ENCODE measurements at places on chromosomes 1 and 21. TPM values are rescaled to one million over a fixed set of nuclear protein-coding genes. Genes with fewer than 3 reads are reported as not detected.

- no peak for DNase-seq
These were observed 91.3 kb downstream of the VWA5B1 start for GRCh38 chr1:20381961-20382360.

DNA sequence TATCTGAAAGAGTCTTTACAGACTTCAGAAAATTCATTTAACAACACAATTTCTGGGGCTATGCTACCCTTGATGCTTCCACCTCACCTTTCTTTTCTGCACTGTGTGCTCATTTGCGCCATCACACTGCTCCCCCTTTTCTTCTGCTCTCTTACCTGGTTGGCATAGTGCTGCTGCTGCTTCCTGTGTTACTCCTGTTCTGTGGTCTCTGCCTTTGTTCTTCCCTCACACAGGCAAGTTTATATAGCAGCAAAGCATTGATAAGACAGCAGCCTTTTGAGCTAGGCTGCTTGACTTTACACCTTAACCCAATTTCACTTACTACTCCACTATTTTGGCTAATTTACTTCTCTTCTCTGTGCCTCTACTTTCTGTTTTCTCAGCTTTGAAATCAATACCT, 18.3 kb downstream of the SGIP1 start:
- no peak for DNase-seq

GRCh38 chr1:233368106-233368788, 40.7 kb downstream of the MAP3K21 start:
- DNase-seq, result no peak

- peak; percentile 15 for DNase-seq
These were observed 57.3 kb downstream of the MAB21L3 start for GRCh38 chr1:116168277-116169032.

DNA sequence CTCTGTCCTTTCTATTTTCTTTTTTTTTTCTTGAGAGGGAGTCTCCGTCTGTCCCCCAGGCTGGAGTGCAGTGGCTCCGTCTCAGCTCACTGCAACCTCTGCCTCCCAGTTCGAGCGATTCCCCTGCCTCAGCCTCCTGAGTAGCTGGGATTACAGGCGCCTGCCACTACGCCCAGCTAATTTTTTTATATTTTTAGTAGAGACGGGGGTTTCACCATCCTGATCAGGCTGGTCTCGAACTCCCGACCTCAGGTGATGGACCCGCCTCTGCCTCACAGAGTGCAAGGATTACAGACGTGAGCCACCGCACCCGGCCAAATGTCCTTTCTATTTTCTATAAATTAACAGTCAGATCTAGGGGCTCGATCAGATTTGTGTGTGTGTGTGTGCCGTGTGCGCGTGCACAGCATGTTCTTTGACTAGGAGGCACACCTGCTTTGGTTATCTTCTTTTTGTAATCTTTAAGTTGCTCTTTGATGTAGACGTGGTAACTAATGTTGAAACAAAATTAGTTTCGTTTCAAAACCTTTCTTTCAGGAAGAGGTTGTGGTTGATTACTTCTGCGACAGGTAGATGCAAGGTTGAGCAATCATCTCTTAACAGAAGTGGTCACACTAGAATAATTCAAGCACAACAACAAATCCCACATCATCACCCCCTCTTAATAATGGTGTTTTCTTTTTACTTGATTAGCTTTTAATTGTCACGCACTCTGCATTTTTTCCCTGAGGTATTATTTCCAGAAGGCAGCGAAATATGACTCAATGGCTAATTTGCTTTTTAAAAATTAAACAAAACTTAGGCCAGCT, 779 bp upstream of the DEGS1 start:
- no peak for DNase-seq

GRCh38 chr1:31324093-31324492, 27.3 kb downstream of the ZCCHC17 start:
- DNase-seq, result no peak

DNA sequence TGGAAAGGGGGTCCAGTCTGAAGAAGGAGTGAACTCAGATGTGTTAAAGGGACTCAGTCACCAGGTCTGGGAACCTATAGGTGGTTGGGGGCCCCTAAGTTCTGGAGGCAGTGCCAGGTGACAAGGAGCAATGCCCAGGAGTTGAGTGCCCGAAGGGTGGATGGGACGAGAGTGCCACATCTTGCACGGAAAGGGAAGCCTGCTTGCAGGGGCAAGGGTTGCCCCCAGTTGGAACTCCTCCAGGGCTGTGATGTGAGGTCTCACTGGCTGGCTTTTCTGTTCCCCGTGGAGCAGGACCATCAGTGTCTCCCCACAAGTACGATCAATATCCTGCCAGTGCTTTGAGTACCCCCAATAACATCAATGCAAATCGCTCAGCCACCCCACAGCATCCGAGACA, 107.3 kb downstream of the TOMM20 start:
- no peak for DNase-seq

DNA sequence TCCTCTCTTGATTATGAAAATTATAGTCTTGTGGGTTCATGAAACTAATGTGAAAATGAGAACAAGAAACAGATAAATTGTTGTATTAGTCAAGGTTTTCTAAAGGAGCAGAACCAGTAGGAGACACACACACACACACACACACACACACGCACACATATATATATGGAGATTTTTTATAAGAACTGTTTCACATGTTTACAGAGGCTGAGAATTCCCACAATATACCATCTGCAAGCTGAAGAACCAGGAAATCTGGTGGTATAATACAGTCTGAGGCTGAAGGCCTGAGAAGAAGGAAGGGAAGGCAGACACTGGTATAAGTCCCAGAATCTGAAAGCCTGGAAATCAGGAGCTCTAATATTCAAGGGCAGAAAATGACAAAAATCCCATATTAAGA, 70.9 kb upstream of the RGS18 start:
- no peak for DNase-seq

DNA sequence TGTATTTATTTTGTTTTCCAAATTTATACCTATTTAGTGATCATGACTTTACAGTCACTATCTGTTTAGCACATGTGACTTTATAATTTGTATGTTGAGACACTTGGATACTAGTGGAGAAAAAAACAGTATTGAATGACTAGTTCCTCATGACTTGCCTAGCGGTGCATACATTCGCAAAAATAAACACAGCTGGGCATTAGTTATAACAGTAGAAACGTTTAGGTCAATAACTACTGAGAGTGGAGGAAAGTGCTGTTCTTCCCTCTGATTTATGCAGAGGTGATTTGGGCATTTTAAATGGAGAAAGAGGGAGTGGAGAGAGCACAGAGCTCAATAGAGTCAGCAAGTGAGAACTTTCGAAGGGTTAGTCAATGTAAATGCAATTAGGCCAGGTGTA, 1679.0 kb upstream of the B3GALT2 start:
- DNase-seq, result no peak

DNA sequence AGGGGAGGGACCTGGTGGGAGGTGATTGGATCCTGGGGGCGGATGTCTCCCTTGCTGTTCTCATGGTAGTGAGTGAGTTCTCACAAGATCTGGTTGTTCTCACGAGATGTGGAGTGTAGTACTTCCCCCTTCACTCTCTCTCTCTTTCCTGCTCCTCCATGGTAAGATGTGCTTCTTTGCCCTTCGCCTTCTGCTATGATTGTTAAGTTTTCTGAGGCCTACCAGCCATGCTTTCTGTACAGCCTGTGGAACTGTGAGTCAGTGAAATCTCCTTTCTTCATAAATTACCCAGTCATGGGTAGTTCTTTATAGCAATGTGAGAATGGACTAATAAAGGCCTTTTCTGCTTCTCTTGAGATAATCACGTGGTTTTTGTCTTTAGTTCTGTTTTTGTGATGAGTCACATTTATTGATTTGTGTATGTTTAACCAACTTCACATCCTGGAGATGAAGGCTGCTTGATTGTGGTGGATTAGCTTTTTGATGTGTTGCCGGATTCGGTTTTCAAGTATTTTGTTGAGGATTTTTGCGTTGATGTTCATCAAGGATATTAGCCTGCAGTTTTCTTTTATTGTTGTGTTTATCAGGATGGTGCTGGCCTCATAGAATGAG, 45.5 kb downstream of the RABGAP1L start:
- no peak for DNase-seq

- DNase-seq, result no peak
These were observed 19.9 kb downstream of the ELAPOR1 start for GRCh38 chr1:109133815-109134214.

DNA sequence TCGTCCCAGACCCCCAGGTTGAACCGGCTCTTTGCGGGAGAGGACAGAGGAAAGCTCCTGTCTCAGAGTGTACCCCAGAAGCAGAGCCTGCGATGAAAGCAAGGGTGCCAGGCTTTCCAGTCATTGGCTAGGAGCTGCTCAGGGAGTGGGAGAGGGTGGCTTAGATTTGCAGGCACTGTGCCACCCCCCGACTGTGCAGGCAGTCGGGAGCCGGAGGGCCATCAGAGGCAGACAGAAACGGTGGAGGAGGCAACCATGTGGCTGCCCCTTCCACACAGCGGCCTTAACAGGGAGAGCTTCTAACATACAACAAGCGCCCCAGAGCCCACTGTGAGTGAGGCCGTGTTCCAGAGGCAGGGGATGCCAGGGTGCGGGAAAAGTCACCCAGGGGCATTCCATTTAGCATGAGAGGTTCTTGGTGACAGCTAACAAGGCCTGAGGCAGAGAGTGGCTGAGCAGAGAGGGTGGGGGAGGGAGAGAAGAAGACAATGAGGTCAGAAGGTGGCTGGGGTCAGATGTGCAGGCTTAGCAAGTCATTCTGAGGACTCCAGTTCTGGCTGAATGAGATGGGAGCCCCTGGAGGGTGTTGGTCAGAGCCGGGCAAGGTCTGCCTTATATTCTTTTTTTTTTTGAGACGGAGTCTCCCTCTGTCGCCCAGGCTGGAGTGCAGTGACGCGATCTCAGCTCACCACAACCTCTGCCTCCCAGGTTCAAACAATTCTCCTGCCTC, 9.5 kb upstream of the C1orf167 start:
- no peak for DNase-seq

DNA sequence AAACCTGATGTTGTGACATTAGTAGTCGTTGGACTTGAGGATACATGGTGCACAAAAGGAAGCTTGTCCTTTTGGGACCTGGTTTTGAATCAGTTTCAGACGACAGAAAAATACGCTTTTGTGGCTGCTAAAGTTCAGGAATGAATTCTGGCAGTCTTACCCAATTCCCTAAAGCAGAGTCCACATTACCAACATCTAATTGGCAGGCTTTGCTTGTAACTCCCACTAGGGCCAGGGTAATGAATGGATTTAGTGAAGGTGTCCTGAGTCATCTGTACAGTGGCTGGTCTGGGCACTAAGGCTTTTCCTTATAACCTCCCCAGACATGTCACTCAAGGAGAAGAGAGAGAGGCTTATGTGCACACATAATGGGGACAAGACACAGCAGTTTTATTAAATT, 66.2 kb upstream of the RNPC3 start:
- peak; percentile 39 for DNase-seq

DNA sequence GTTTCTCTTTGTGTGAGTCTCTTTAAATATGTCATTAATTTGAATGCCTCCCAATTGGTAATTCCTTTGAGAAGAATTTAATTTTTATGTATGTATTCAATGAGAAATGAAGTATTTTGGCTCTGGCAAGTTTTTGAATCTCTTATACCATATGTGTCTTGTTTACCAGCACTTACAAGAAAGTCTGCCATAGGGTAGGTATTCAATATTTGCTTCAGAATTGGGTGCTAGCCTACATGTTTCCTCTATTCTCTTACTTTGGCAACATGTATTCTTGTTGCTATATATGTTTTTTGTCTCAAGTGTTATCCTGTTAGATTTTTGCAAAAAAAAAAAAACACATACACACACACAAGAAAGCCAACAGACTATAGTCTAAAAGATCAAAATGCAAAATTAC, 350.5 kb upstream of the PRMT6 start:
- no peak for DNase-seq

DNA sequence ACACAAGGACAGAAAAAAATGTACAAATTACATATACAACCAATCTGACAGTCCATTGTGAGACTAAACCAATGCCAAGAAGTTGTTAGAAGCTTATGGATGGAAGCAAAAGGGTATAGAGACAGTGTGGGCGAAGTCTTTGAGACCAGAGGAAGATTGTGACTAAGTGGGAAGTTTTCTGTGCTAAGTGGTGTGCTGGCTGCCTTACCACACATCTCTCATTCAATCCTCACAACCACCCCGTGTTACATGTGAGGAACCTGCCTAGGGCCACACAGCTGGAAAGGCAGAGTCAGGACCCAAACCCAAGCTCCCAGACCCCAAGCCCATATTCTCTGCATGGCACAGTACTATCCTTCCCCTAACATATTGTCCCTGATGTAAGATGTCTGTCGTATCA, 53.5 kb upstream of the DUSP10 start:
- no peak for DNase-seq

DNA sequence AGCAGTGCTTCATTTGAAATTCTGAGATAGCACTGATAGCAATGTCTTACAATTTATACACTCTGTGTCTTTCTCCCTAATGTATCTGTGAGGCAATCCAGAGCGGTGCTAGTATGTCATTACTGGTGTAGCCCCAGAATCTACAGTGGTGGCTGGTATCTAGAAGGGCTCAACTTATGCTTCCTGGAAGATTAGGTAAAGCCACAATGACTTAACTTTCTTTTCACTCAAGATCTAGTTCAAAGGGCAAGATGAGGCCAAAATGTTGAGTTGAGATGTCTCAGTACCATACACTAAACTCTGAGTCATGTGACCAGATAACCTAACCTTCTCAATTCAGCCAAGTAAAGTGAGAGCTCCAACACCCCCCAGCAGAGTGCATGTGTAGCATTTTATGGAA, 77.5 kb downstream of the PAPPA2 start:
- no peak for DNase-seq

- peak; percentile 21 for DNase-seq
These were observed 35.9 kb downstream of the CD46 start for GRCh38 chr1:207787776-207788175.

DNA sequence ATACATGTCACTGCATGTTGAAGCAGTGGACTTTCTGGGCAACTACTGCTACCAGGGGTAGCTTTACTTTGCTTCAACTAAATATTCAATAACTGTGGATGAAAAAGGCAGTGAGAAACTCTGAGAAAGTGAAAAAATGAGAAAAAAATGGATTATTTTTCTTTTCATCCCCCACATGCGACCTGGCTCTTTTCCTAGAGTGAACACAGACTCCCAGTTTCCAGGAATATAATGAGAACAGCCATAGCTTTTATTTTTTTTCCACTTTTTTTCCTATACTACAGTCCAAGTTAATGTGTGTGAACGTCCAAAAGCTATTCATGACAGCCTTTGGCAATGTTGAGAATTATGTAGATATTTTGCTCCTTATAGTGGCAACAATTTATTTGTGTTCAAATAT, 230.4 kb downstream of the DNM3 start:
- DNase-seq, result no peak

GRCh38 chr1:207973898-207974568, 63.1 kb upstream of the CD34 start:
- DNase-seq, result no peak

HAPLN2 gene
- total RNA-seq, result not detected

PIK3CD gene
- 18.8 TPM for total RNA-seq

KLHDC8A gene
- not detected for total RNA-seq

FAM177B gene
- not detected for total RNA-seq

CREB3L4 gene
- total RNA-seq, result 6.9 TPM

SMG5 gene
- total RNA-seq, result 66.1 TPM

GUCA2B gene
- not detected for total RNA-seq

C21orf91 gene
- 5.8 TPM for total RNA-seq

ST6GALNAC3 gene
- total RNA-seq, result not detected

SNX7 gene
- 56.7 TPM for total RNA-seq

OR2AK2 gene
- not detected for total RNA-seq

PIGV gene
- 17.7 TPM for total RNA-seq

HAO2 gene
- not detected for total RNA-seq
